ENCODE measurements at places on chromosomes 4 and X. TPM values are rescaled to one million over a fixed set of nuclear protein-coding genes. Genes with fewer than 3 reads are reported as not detected.
A peak's percentile ranks its signal among the peaks of the same experiment; 100 is the strongest.

GRCh38 chr4:15065516-15065915 is 63.2 kb downstream of the CPEB2 start:
- no peaks in the 10 kb centered on the region for H3K4me1 ChIP-seq
- no peak overlapping the region for H3K4me3 ChIP-seq
- H3K36me3 ChIP-seq: no peaks in the 10 kb centered on the region

GRCh38 chrX:82230013-82230412 is 1028.1 kb downstream of the SH3BGRL start:
- H3K27me3 ChIP-seq: no peaks in the 10 kb centered on the region
- H3K36me3 ChIP-seq: no peaks in the 10 kb centered on the region
- H3K4me3 ChIP-seq: no peak overlapping the region

DNA sequence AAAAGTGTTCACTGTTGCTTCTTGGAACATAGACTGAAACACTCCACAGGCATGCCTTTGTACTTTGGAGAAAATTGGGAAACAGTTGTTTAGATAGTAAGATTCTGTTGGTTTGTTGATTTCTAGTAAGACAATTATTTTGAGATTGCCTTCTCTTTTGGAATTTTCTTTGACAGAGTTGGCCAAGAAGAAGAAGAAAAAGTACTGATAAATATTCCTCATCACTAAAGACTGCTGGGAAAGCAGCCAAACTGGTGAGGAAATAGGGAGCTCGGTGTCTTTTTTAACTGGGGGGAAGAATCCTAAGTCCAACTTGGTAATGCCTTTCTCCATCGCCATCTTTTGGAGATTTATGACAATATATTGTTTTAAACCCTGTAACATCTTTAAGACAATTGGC is 370.7 kb downstream of the GPAT3 start:
- DNase-seq: no peak
- H3K27me3 ChIP-seq: no peaks in the 10 kb centered on the region
- no peaks in the 10 kb centered on the region for H3K4me1 ChIP-seq

- H3K36me3 ChIP-seq: no peaks in the 10 kb centered on the region
- H3K27ac ChIP-seq: no peak overlapping the region
- DNase-seq: no peak
- H3K27me3 ChIP-seq: no peaks in the 10 kb centered on the region
- H3K4me3 ChIP-seq: no peak overlapping the region
Observed at GRCh38 chr4:91958596-91958995, 345.2 kb upstream of the GRID2 start.

DNA sequence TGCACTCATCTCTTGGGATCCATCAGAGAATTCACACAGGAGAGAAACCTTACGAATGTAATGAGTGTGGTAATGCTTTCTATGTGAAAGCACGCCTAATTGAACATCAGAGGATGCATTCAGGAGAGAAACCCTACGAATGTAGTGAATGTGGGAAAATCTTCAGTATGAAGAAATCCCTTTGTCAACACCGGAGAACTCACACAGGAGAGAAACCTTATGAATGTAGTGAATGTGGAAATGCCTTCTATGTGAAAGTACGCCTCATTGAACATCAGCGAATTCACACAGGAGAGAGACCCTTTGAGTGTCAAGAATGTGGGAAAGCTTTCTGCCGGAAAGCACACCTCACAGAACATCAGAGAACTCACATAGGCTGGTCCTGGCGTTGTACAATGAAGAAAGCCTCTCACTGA is 42.8 kb downstream of the ZNF157 start:
- no peak overlapping the region for H3K27ac ChIP-seq
- H3K27me3 ChIP-seq: no peaks in the 10 kb centered on the region
- peaks cover 2% of the 10 kb centered on the region for H3K36me3 ChIP-seq
- DNase-seq: no peak
- no peak overlapping the region for H3K4me3 ChIP-seq

- H3K27ac ChIP-seq: no peak overlapping the region
- H3K4me3 ChIP-seq: no peak overlapping the region
- H3K27me3 ChIP-seq: no peaks in the 10 kb centered on the region
- DNase-seq: peak; percentile 59
- H3K4me1 ChIP-seq: no peaks in the 10 kb centered on the region
- no peaks in the 10 kb centered on the region for H3K36me3 ChIP-seq
Observed at GRCh38 chr4:138953961-138954371, 61.6 kb upstream of the NOCT start.

DNA sequence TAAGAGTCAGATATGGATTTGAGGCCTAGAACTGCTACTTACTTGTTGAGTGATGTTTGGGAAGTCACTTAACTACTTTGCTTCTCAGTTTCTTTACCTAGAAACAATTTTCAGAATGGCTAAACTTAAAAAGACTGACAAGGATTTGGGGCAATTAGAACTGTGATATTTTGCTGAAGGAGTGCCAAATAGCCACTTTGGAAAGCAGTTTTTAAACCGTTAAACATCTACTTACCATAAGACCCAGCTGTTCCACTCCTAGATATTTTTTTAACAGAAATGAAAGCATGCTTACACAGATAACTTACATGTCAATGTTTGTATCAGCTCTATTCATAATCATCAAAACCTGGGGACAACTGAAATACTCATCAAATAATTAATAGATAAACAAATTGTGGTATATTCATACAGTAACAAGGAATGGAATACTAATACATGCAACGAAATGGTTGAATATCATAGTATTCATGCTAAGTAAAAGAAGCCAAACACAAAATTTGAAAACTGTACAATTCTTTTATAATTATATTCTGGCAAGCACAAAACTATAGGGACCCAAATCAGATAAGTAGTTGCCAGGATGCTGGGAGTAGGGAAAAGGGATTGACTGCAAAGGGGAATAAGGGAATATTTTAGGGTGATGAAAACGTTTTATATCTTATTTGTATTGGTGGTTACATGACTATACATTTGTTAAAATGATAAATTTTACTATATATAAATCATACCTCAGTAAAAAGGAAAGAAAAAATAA is 24.0 kb downstream of the RPA4 start:
- no peak for DNase-seq
- H3K27me3 ChIP-seq: no peaks in the 10 kb centered on the region
- H3K4me3 ChIP-seq: no peak overlapping the region
- H3K4me1 ChIP-seq: no peaks in the 10 kb centered on the region
- H3K36me3 ChIP-seq: no peaks in the 10 kb centered on the region
- H3K27ac ChIP-seq: no peak overlapping the region

GRCh38 chr4:15240764-15241163 is 187.1 kb upstream of the C1QTNF7 start:
- no peak overlapping the region for H3K4me3 ChIP-seq
- H3K36me3 ChIP-seq: no peaks in the 10 kb centered on the region
- no peak for DNase-seq
- peaks cover 1% of the 10 kb centered on the region for H3K4me1 ChIP-seq
- H3K27ac ChIP-seq: no peak overlapping the region

DNA sequence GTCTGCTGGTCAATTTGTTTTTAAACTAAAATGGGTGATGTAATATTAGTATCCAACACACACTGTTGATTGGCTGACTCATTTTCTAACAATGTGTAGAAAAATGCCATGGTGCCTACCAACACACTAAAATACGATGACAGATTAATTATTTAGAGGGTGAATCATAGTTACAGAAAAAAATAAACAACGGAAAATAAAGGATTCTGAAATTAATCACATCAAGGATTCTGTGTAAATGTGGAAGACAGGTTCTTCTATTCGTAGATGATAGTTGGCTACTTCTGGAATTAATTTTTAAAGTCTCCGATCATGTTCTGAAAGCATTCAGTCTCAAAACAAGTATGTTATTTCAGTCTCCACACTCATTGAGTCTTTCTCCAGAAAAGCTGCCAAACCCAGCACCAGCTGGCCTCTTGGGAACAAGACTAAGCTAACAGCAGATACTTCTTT is 8.2 kb upstream of the IQCM start:
- no peak overlapping the region for H3K27ac ChIP-seq
- DNase-seq: no peak
- no peaks in the 10 kb centered on the region for H3K27me3 ChIP-seq
- H3K4me1 ChIP-seq: no peaks in the 10 kb centered on the region

GRCh38 chr4:17817027-17817426 is 6.2 kb downstream of the NCAPG start:
- no peak overlapping the region for H3K4me3 ChIP-seq
- H3K27ac ChIP-seq: no peak overlapping the region
- no peaks in the 10 kb centered on the region for H3K36me3 ChIP-seq
- H3K27me3 ChIP-seq: no peaks in the 10 kb centered on the region
- H3K4me1 ChIP-seq: no peaks in the 10 kb centered on the region
- DNase-seq: no peak

GRCh38 chrX:24513416-24513815 is 48.3 kb downstream of the PDK3 start:
- no peaks in the 10 kb centered on the region for H3K36me3 ChIP-seq
- DNase-seq: no peak
- no peak overlapping the region for H3K4me3 ChIP-seq

- H3K27me3 ChIP-seq: no peaks in the 10 kb centered on the region
- no peaks in the 10 kb centered on the region for H3K36me3 ChIP-seq
- H3K4me3 ChIP-seq: no peak overlapping the region
- no peak for DNase-seq
- H3K27ac ChIP-seq: no peak overlapping the region
Observed at GRCh38 chr4:180809439-180809838, 1433.8 kb upstream of the TENM3 start.

- H3K4me1 ChIP-seq: peaks cover 3% of the 10 kb centered on the region
- no peak overlapping the region for H3K27ac ChIP-seq
- no peaks in the 10 kb centered on the region for H3K27me3 ChIP-seq
- peak; percentile 75 for DNase-seq
- H3K4me3 ChIP-seq: no peak overlapping the region
Observed at GRCh38 chr4:1293991-1294390, 4.3 kb downstream of the MAEA start.

DNA sequence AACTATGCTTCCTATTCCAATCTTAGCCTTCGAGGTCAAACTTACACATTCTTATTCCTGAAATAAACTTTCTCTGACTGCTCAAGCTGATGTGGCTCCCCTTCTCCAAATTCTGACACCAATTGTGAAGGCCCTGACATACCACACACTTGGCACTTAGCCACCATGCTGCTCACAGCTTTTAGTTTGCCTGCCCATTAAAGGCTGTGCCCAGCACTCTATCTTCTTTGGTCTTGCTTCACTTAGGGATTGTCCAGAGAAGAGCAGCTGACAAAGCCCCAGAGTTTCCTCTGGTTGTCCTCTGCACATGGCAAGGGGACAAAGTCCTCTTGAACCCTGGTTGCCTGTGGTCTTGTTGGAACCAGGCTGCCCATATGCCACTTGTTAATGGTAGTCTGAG is 126.1 kb downstream of the ARHGEF9 start:
- no peaks in the 10 kb centered on the region for H3K27me3 ChIP-seq
- H3K27ac ChIP-seq: no peak overlapping the region
- no peak overlapping the region for H3K4me3 ChIP-seq
- no peaks in the 10 kb centered on the region for H3K36me3 ChIP-seq
- no peaks in the 10 kb centered on the region for H3K4me1 ChIP-seq
- DNase-seq: no peak

DNA sequence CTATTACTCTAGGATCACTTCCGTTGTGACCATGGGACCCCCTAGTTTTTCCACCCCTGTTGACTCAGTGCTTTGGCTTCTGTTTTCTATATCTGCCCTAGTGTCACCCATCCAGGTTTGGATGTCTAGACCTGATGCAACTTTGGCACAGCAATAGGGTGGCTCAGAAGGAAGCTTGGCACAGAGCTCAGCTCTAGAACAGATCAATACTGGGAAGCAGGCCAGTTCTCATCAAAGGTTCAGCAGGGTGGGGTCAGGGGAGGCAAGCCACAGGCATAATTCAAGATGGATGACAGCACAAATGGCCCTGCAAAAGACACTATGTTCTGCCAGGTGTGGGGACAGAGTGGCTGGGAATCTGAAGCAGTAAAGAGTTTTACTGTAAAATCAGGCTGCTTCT is 74.2 kb upstream of the EGFL6 start:
- DNase-seq: no peak
- no peaks in the 10 kb centered on the region for H3K27me3 ChIP-seq
- H3K4me1 ChIP-seq: no peaks in the 10 kb centered on the region
- no peak overlapping the region for H3K4me3 ChIP-seq
- H3K36me3 ChIP-seq: peaks cover 2% of the 10 kb centered on the region

DNA sequence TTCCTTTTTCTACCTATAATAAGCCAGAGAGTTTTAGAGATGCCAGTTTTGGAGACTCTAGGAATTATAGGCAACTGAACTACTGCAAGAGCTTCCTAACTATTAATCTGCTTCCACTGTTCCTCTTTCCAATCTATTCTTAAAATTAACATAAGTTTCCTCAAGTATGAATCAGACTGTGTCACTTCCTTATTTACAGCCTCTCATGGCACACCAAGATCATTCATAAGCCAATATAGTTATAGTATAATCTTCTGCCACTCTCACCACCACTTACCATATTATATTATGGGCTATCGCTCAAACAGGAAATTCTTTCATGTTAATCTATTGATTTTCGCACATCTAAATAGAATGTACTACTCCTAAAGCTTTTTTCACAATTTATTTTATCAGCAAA is 383.5 kb downstream of the STPG2 start:
- H3K27ac ChIP-seq: no peak overlapping the region

- no peaks in the 10 kb centered on the region for H3K36me3 ChIP-seq
- DNase-seq: peak; percentile 74
- H3K4me3 ChIP-seq: no peak overlapping the region
- H3K4me1 ChIP-seq: no peaks in the 10 kb centered on the region
- H3K27me3 ChIP-seq: no peaks in the 10 kb centered on the region
Observed at GRCh38 chr4:1511441-1512041, 105.3 kb upstream of the NKX1-1 start.

DNA sequence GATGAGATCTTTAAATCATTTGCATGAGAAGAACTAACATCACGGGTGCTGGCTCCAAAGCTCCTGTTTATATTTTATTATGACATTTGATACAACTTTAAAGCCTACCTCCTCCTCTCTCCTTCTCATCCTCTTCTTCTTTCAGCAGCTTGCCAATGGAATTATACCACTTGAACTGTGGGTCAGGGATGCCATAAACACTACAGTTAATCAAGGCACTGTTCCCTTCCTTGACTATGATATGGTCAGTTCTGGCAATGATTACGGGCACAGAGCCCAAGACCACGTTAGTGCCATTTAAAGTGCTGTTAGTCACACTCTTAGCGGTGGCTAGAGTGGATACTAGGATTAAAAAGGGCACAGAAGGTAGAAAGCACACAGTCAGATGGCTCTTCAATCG is 20.7 kb downstream of the MFAP3L start:
- H3K4me3 ChIP-seq: no peak overlapping the region
- H3K27ac ChIP-seq: no peak overlapping the region
- no peaks in the 10 kb centered on the region for H3K4me1 ChIP-seq
- no peaks in the 10 kb centered on the region for H3K27me3 ChIP-seq
- no peak for DNase-seq

- no peak overlapping the region for H3K4me3 ChIP-seq
- no peaks in the 10 kb centered on the region for H3K36me3 ChIP-seq
- peaks cover 1% of the 10 kb centered on the region for H3K4me1 ChIP-seq
- no peaks in the 10 kb centered on the region for H3K27me3 ChIP-seq
Observed at GRCh38 chr4:42605264-42605663, 51.6 kb downstream of the ATP8A1 start.

GRCh38 chr4:174154215-174154854 is 129.1 kb downstream of the FBXO8 start:
- H3K4me3 ChIP-seq: no peak overlapping the region
- no peak for DNase-seq
- H3K36me3 ChIP-seq: no peaks in the 10 kb centered on the region
- H3K4me1 ChIP-seq: no peaks in the 10 kb centered on the region
- H3K27me3 ChIP-seq: no peaks in the 10 kb centered on the region

The GAGE13 gene
- not detected for total RNA-seq

The GPR50 gene
- total RNA-seq: not detected

The SLC2A9 gene
- total RNA-seq: 16.5 TPM

The GAGE1 gene
- total RNA-seq: not detected

The ZNF185 gene
- total RNA-seq: 8.0 TPM

The FRG2 gene
- total RNA-seq: not detected
